ENCODE measurements at places on chromosomes 2 and 18. TPM values are rescaled to one million over a fixed set of nuclear protein-coding genes. Genes with fewer than 3 reads are reported as not detected.

The CD8B2 gene
- not detected for total RNA-seq

The C2orf42 gene
- total RNA-seq: 14.3 TPM

The IL18R1 gene
- total RNA-seq: 3.4 TPM

The TMEM131 gene
- total RNA-seq: 22.8 TPM

The GALR1 gene
- not detected for total RNA-seq

The MYOM1 gene
- total RNA-seq: 1.3 TPM

The ANO7 gene
- total RNA-seq: 6.5 TPM

The FBXO36 gene
- total RNA-seq: 3.6 TPM

Data from PC-9 (cell line).